AML-193 (cell line): ENCODE measurements at places on chromosomes 3 and 15.

GRCh38 chr15:82936966-82937711 lies 15.4 kb downstream of the HOMER2 start:
- no peak for DNase-seq

DNA sequence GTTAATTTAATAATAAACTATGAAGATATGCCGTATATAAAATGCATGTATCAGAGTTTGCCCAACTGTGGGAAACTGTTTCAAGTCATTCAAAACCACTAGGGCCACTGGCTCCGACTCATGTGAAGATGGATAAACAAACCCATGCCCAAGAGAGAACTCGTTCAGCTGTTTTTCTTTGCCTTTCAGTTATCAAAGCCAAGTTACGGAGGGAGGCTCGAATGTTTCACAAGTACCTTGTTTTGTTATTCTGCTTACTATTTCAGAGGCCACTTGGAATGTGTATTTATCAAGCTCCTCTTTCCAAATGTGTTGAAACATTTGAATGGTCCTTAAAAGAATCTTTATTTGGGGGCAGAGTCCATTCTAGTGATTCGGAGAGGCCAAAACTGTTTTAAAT lies 82.1 kb downstream of the DUT start:
- DNase-seq = no peak

- DNase-seq = no peak
These were observed 12.8 kb downstream of the ADPGK start for GRCh38 chr15:72770673-72771328.

- peak; percentile 79 for DNase-seq
These were observed 54.9 kb downstream of the SPSB4 start for GRCh38 chr3:141105828-141106628.

GRCh38 chr3:52874864-52875587 lies 22.3 kb downstream of the STIMATE start:
- no peak for DNase-seq

DNA sequence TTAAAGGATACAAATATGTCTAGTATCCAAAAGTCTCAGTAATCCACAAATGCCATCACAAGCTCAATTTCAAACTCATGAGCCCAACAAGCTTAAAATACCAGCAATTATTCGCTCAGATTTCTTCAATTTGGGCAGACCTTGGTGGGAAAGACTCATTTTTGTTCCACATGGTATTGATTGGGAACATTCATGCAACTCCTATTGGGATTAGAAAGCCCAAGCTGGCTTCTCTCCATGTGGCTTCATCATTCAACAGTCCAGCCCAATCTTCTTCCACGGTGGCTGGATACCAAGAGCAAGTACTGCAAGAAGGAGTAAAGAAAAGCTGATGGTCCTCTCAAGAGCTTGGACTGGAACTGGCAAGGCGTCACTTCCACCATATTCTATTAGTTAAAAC lies 66.3 kb downstream of the STRIT1 start:
- no peak for DNase-seq

- DNase-seq = no peak
These were observed 156.4 kb upstream of the CBLB start for GRCh38 chr3:106025151-106025722.

GRCh38 chr15:100560323-100560722 lies 31.6 kb upstream of the CERS3 start:
- peak; percentile 64 for DNase-seq

- no peak for DNase-seq
These were observed 8.7 kb downstream of the DISP2 start for GRCh38 chr15:40366457-40367370.
